ENCODE measurements at places on chromosomes 6 and 20.

GRCh38 chr6:44260011-44260410 is 2.7 kb upstream of the SLC35B2 start:
- DNase-seq = no peak

DNA sequence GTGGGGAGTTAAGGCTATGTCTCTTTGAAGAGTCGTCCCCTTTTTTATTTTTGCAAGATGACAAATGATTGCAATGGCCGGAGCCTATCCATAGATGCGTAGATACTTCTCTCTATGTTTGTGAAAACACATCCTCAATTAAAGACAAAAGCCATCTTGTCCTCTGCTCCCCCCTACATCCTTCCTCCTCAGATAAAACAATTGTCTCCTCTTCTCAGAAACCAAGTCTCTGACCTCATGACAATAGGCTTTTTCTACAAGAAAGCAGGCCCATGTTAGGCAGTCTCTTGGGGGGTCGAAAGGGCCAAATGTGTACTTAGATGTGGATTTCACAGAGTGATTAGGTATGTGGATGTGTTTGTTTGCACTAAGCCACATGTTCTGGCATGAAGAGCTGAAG is 51.1 kb upstream of the SSTR4 start:
- DNase-seq = no peak

DNA sequence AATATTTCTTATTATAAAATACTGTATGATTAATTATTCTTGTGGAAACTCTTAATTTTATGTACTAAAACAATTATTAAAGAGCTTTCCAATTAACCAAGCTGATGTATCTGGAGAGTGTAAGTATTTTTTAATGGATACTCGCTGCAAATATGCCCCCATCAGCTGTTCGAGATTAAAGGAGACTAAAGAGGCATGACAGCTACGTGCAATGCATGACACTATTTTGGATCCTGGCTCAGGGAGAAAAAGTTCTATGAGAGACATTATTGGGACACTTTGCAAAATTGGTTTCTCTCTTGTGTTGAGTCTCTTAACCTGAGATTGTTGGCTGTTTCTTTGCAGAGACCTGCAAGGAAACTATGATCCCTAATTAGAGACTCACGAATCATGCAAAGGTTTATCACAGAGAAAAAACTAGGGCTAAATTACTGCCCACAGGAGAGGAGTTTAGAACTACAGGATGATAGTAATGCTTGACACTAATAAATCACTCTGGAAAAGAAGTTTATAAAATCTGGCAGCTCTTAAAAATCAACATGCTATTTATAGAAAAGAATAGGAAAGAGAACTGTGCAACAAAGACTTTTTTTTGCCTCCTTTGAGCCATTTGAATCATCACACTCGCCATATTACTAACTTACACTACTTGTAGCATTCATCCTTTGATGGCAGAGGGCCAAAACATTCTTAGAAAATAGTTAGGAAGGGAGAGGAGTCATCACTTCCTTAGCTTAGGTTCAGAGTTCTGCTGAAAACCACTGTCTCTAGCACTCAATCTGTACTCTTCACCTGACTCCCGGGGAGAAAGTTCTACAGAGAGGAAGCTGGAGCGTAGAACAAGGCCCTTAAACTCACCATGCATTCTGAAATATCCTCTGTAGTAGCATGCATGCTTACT is 25.3 kb downstream of the NRN1 start:
- no peak for DNase-seq

DNA sequence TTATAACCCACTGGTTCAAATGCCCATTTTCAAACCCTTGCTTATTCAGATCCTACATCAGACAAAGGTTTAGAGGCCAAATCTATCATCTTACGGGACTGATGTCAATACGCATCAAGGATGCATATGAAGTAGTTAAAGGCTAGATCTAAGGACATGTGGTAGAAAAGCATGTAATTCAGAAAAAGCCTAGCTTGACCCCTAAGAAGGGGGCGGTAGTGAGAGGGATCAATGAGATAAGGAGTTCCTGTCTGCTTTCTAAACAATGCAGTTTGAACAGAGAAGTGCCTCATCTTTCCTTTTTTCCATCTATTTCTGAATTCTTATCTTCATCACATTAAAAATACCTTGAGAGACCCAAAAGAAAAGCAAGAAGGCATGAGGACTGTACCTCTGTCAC is 237.7 kb downstream of the ARHGAP18 start:
- no peak for DNase-seq

Measured in activated gamma-delta T cell treated with Interleukin-2 at 50 U/mL for 16 hours (primary cell).